Bone marrow (tissue), 2 donors: ENCODE measurements at places on chromosomes 11 and 22.

- no peak for DNase-seq
Measured at GRCh38 chr11:96234866-96235441, 108.0 kb downstream of the MAML2 start.

- DNase-seq: no peak
Measured at GRCh38 chr11:74749965-74750296, 1.3 kb downstream of the RNF169 start.

- DNase-seq: no peak
Measured at GRCh38 chr11:100624346-100624745, 62.7 kb upstream of the ARHGAP42 start.

DNA sequence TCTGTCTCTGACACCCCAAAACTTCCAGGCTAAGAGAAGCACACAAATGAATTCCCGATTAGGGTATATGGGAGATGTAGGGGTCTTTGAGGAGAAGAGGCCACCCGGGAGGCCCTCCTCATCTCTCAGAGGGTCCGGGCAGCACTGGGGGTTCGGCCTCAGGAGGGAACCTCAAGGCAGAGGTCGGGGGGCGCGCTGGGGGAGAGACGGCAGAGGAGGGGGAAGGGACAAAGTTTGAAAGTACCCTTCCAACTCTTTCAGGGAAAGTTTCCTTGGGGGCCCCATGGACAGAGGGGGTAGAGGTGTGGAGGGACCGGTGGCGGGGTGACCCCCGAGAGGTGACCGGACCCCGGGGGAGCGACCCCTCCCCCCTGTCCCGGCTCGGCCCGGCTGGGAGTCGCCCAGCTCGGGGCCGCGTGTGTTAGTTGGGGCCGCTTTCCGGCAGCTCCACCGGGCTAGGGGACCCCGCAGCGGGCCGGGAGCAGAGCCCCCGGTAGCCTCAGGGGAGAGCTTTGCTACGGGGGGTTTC lies 3.3 kb upstream of the GCAT start:
- no peak for DNase-seq

GRCh38 chr11:103958475-103959215 lies 77.8 kb upstream of the DDI1 start:
- DNase-seq: no peak

DNA sequence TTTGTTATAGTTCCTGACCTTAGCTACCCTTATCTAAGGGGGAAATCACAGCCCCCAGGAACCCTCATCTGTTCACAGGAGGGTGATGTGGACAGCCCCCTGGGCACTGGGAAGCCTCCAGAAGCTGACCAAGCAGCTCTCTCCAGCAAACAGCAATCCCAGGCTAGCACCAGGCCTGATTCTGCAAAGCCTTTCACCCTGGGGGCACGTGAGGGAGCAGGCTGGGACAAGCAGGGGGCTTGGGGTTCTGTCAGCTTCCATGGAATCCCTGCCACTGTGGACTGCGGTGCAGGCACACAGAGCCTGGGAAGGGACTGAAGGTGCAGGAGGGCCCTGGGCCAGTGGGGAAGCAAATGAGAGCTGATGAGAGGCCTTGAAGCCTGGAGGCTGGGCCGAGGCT lies 2.1 kb downstream of the PGAP2 start:
- no peak for DNase-seq

DNA sequence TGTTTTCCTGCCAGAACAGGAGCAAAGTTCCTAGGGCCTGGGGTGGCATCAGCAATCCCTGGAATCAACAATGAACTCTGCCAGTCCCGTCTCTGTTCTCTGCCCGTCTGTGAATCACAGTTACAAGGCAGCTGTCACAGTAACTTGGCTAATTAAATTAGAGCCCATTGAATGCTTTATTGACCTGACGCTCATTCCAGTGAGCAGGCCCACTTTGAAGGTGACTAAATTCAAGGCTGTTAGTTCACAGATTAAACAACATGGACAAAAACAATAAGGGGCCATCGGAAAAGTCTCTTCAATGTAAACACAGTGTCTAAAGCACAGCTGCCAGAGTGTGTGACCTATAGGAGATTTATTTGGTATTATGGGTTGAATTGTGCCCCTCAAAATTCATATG lies 17.7 kb upstream of the TMPRSS5 start:
- no peak for DNase-seq

DNA sequence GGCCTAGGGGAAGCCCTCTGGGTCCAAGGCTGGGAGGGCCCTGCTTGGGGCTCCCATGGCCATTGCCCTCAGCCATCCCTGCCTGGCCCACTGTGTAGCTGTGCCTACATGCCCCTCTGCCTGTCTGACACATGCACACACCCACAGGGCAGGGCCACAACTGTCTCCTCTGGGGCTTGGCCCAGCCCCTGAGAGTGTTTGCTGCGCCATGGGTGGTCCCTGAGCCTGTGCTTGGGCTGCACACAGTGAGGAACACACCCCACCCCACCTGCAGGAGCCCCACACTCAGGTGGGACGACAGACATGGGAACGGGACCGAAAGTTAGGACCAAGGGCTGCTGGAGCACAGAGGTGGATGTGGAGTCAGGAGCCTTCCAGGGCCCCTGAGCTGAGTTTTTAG lies 489.5 kb downstream of the TBC1D22A start:
- DNase-seq: no peak

GRCh38 chr11:122440811-122441665 lies 214.5 kb upstream of the UBASH3B start:
- DNase-seq: no peak
